ENCODE measurements at places on chromosomes 6 and 20.

- H3K4me3 ChIP-seq: no peak overlapping the region
- peaks cover 22% of the 10 kb centered on the region for H3K36me3 ChIP-seq
- H3K27me3 ChIP-seq: no peaks in the 10 kb centered on the region
- no peak for DNase-seq
- H3K4me1 ChIP-seq: peaks cover 41% of the 10 kb centered on the region
Observed at GRCh38 chr6:156910938-156911337, 133.8 kb downstream of the ARID1B start.

- no peaks in the 10 kb centered on the region for H3K36me3 ChIP-seq
- no peak overlapping the region for H3K4me3 ChIP-seq
- H3K27me3 ChIP-seq: peaks cover 6% of the 10 kb centered on the region
- no peak overlapping the region for H3K27ac ChIP-seq
- DNase-seq: no peak
Observed at GRCh38 chr6:63347599-63347998, 27.8 kb upstream of the LGSN start.

DNA sequence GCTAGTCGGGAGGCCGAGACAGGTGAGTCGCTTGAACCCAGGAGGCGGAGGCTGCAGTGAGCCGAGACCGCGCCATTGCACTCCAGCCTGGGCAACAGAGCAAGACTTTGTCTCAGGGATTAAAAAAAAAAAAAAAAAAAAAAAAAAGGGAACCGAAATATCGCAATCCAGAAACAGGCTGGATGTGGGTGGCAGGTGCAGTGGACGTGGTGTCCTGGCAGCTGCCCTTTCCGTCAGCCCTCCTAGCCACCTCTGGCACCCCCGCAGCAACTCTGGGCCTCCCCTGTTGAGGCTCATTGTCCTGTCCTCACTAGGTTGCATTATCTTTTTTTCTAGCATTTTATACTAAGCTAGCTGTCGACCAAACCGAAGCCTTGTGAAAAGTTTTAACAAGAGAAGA, 113.5 kb downstream of the DTNBP1 start:
- H3K4me1 ChIP-seq: peaks cover 7% of the 10 kb centered on the region
- H3K36me3 ChIP-seq: peaks cover 3% of the 10 kb centered on the region
- no peaks in the 10 kb centered on the region for H3K27me3 ChIP-seq
- no peak overlapping the region for H3K27ac ChIP-seq
- DNase-seq: no peak

DNA sequence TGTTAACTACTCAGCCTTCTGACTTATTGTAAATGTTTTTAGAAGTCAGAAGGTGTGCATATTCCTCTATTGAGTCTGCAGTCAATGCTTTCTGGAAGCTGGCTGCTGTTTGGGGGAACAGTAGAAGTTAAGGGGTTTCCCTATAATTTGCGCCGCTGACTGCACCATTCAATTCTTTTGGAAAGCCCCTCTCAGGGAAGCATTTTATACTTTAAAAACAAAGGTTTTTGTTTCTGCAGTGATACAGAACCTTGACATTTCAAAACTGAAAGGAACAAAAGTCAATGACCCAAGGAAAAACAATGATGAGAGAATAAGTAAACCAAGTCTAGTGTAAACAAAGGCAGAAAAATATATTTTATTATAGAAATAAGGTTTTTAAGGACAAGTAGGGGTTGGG, 120.8 kb upstream of the TNFAIP3 start:
- H3K36me3 ChIP-seq: peaks cover 2% of the 10 kb centered on the region
- no peak overlapping the region for H3K4me3 ChIP-seq
- peaks cover 10% of the 10 kb centered on the region for H3K27me3 ChIP-seq
- no peak overlapping the region for H3K27ac ChIP-seq
- H3K4me1 ChIP-seq: peaks cover 4% of the 10 kb centered on the region
- DNase-seq: no peak

- H3K27me3 ChIP-seq: peaks cover 2% of the 10 kb centered on the region
- no peak overlapping the region for H3K27ac ChIP-seq
- no peaks in the 10 kb centered on the region for H3K36me3 ChIP-seq
Observed at GRCh38 chr20:31630187-31630790, 7.4 kb upstream of the COX4I2 start.

DNA sequence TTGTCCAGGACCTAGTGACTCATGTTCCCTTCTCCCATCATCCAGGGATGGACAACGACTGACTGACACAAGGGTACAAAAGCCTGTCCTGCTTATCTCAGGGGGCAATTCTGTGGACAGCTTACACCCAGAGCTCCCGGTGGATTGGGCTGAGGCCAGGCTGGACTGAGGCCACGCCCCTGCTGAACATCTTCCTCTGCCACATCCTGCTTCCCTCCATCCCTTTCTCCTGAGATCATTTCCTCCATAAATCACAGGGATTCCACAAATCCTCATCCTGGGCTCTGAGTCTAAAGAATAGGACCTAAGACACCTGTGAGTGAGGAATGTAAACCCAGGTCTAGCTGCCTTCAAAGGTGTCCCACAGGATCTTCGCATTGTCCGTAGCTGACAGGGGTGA, 30.4 kb upstream of the RNF24 start:
- peaks cover 8% of the 10 kb centered on the region for H3K4me1 ChIP-seq
- H3K36me3 ChIP-seq: no peaks in the 10 kb centered on the region
- no peak overlapping the region for H3K27ac ChIP-seq
- peaks cover 3% of the 10 kb centered on the region for H3K27me3 ChIP-seq
- no peak overlapping the region for H3K4me3 ChIP-seq
- DNase-seq: no peak

- peaks cover 39% of the 10 kb centered on the region for H3K4me1 ChIP-seq
- peaks cover 2% of the 10 kb centered on the region for H3K36me3 ChIP-seq
- peak overlapping the region; percentile 73 for H3K4me3 ChIP-seq
- H3K27ac ChIP-seq: peak overlapping the region; percentile 71
Observed at GRCh38 chr6:98832284-98833056, 1.9 kb upstream of the POU3F2 start.

GRCh38 chr20:10376270-10377075, 57.5 kb downstream of the MKKS start:
- DNase-seq: no peak
- H3K27ac ChIP-seq: no peak overlapping the region
- no peak overlapping the region for H3K4me3 ChIP-seq
- no peaks in the 10 kb centered on the region for H3K4me1 ChIP-seq
- peaks cover 14% of the 10 kb centered on the region for H3K27me3 ChIP-seq

GRCh38 chr20:47936612-47937011, 151.3 kb upstream of the SULF2 start:
- no peaks in the 10 kb centered on the region for H3K36me3 ChIP-seq
- no peak for DNase-seq
- H3K4me1 ChIP-seq: no peaks in the 10 kb centered on the region
- H3K27me3 ChIP-seq: peaks cover 12% of the 10 kb centered on the region

GRCh38 chr20:63645218-63645617, 8.0 kb downstream of the STMN3 start:
- no peak overlapping the region for H3K4me3 ChIP-seq
- no peak for DNase-seq
- H3K36me3 ChIP-seq: no peaks in the 10 kb centered on the region
- H3K4me1 ChIP-seq: peaks cover 5% of the 10 kb centered on the region

DNA sequence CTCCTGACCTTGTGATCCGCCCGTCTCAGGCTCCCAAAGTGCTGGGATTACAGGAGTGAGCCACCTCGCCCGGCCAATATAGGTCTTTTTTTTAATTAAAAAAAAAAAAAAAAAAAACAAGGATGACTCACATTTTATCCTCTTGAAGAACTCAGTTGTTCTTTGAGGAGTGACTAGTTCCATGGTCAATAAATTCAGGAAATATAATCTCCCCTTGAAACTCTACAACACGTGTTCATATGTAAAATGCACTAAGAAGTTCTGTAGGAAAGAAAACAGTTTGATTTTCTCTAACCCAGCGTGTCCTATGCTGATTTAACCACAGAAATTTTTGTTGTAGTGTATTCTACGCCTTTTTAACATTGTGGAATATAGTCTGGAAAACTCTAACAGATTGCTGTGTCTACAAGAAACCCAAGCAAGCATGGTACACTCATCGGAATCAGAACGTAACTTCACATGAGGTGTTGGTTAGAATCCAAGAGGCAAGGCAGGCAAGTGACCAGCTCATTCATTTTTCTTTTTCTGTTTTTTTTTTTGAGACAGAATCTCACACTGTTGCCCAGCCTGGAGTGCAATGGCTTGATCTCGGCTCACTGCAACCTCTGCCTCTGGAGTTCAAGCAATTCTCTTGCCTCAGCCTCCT, 79.0 kb upstream of the ZNF217 start:
- DNase-seq: no peak
- H3K27ac ChIP-seq: no peak overlapping the region
- no peaks in the 10 kb centered on the region for H3K27me3 ChIP-seq
- no peak overlapping the region for H3K4me3 ChIP-seq
- no peaks in the 10 kb centered on the region for H3K36me3 ChIP-seq

- H3K4me3 ChIP-seq: no peak overlapping the region
- H3K36me3 ChIP-seq: peaks cover 2% of the 10 kb centered on the region
- H3K4me1 ChIP-seq: no peaks in the 10 kb centered on the region
- DNase-seq: no peak
- H3K27me3 ChIP-seq: no peaks in the 10 kb centered on the region
- H3K27ac ChIP-seq: no peak overlapping the region
Observed at GRCh38 chr6:130969791-130970491, 93.1 kb downstream of the EPB41L2 start.

DNA sequence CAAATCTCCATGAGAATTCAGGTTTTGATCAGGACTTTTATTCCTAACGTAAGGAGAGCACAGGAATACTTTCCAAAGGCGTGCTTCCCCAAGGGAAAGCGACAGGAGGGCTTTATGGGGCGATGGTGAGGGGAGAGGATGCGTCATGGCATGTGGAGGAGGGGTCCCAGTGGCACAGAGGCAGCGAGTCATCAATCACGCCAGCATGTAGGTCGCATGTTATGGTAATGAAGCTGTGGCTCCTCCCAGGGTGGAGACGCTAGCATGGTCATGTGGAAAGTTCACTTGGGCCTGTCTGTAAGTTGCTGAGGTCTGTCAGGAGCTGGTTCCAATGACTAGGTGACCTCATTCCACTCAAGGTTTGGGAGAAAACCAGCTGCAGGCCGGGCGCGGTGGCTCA, 35.3 kb upstream of the PAX1 start:
- H3K27me3 ChIP-seq: no peaks in the 10 kb centered on the region
- no peak for DNase-seq
- H3K4me3 ChIP-seq: no peak overlapping the region
- H3K4me1 ChIP-seq: no peaks in the 10 kb centered on the region
- H3K36me3 ChIP-seq: no peaks in the 10 kb centered on the region

GRCh38 chr6:159762681-159763293, 942 bp downstream of the ACAT2 start:
- H3K36me3 ChIP-seq: peaks cover 49% of the 10 kb centered on the region
- DNase-seq: peak; percentile 30
- H3K4me3 ChIP-seq: peak overlapping the region; percentile 85
- H3K4me1 ChIP-seq: peaks cover 42% of the 10 kb centered on the region
- no peaks in the 10 kb centered on the region for H3K27me3 ChIP-seq

DNA sequence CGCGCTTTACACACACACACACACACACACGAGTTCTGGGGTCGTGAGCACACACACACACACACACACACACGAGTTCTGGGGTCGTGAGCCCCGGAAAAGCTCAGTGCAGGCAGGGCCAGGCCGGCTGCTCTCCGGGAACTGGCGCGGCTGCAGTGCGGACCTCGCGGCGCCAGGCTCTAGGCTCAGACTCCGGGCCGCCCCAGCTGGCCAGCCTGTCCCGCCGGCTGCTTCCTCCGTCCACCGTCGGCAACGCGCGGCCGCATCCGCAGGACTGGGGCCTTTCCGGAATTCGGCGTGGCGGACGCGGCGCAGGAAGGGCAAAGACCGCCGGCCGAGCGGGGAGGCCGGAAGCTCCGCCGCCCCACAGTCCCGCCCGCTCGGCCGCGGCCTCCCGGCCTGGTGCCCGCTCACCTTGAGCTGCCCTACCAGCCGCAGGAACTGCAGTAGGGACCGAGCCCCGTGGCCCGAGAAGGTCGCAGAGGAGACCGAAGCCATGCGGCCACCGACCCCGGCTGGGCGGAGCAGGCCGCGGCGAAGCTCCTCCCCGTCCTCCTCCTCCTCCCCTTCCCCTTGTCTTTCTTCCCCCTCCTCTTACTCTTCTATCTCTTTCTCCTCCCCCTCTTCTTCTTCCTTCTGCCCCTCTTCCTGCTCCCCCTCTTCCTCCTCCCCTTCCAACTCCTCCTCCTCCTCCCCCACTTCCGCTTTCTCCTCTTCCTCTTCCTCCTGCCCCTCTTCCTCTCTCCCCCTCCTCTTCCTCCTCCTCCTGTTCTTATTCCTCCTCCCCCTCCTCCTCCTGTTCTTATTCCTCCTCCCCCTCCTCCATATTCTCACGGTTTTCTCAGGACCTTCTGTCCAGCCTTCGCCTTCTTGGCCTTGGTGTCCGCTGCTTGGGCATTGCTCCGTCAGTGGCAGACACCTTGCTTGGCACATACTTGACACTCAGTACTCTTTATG, at the start of gene HDDC2:
Gene HDDC2, minus strand, starts transcription at position 533 of the 957 bp plus-strand sequence. Its CDS starts 35 bp downstream, at position 498.
- H3K4me3 ChIP-seq: peak within 1 kb of the TSS; percentile 88
- peaks cover 34% of the 10 kb centered on the region for H3K36me3 ChIP-seq
- H3K27ac ChIP-seq: peak within 1 kb of the TSS; percentile 90
- DNase-seq: peak; percentile 40

GRCh38 chr20:63003546-63003945, 3.2 kb downstream of the BHLHE23 start:
- no peak overlapping the region for H3K27ac ChIP-seq
- peaks cover 13% of the 10 kb centered on the region for H3K4me1 ChIP-seq
- no peak overlapping the region for H3K4me3 ChIP-seq
- DNase-seq: no peak

DNA sequence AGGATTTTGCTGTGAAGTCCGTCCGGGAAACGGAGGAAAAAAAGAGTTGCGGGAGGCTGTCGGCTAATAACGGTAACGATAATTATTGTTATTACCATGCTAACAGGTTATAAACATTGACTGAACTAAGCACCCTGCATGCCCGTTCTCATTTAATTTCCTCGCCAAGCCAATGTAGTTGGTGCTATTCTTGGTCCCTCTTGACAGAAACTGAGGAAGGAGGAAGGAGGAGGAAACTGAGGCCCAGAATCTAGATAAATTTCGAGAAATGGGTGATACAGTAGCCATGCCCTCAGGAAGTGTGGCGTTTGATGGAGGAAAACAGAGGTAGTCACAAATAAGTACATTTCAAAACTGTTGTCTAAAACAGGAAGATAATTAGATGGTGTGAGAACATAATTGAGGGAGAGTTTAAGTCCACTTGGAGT, 474 bp downstream of the TPX2 start:
- peaks cover 11% of the 10 kb centered on the region for H3K36me3 ChIP-seq
- H3K4me3 ChIP-seq: no peak overlapping the region
- peaks cover 3% of the 10 kb centered on the region for H3K27me3 ChIP-seq
- H3K27ac ChIP-seq: no peak overlapping the region

DNA sequence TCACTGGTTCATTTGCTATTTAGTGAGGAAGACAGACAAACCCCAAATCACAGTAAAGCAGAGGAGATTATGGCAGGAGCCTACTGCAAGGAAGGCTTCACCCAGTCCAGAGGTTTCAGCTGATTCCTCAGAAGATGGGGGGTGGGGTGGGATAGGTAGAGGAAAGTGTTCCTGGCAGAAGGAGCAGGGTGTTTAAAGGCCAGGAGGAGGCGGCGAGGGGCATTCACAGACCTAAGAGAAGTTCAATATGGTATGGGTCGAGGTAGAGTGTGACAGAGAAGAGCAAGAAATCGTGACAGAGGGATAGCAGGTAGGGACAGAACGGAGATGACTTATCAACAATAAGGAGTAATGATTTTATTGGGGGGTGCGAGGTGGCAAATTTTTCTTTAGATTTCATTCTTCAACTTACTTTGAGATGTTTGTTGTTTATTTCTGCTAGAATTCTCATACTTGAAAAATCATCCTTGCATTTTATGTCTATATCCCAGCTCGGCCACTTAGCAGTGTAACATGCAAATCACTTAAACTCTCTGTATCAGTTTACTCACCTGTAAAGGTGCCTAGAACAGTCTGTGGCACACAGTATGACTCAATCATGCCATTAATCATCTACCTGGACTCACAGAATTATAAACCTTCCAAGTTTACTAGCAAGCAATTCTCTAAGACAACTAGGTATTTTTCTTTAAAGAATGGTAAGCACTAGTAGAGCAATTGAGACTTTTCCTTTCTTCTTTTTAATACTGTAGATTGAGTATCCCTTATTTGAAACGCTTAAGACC, 176.7 kb downstream of the REV3L start:
- peaks cover 53% of the 10 kb centered on the region for H3K36me3 ChIP-seq
- DNase-seq: no peak
- no peak overlapping the region for H3K27ac ChIP-seq
